ENCODE measurements at places on chromosomes 2 and 18.

GRCh38 chr18:3886575-3887322, 436.8 kb downstream of the TGIF1 start:
- DNase-seq = no peak

GRCh38 chr2:131085646-131086045, 7.6 kb downstream of the FAM168B start:
- no peak for DNase-seq

GRCh38 chr18:12694032-12694431, 8.5 kb downstream of the CEP76 start:
- DNase-seq = no peak

DNA sequence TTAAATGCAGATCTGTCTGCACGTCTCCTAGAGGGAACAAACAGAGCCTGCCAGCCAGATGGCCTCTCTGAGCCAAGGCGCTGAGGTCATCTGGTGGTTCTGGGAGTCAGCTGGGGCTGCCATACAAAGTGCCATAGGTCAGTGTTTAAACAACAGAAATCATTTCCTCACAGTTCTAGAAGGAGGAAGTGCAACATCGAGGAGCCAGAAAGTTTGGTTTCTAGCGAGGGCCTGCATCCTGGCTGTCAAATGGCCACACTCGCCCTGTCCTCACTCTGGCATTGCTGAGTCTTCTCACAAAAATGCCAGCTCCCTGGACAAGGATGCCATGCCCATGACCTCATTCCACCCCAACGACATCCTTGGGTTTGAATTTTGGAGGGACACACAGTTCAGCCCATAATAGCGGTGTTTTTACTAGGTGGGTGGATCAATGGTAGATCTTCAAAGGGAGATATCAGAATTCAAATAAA, 59.6 kb downstream of the MYT1L start:
- DNase-seq = no peak

GRCh38 chr2:220946552-220946951, 625.6 kb downstream of the EPHA4 start:
- DNase-seq = no peak

GRCh38 chr2:207763303-207763917, 6.3 kb downstream of the FZD5 start:
- DNase-seq = no peak

- DNase-seq = no peak
Measured at GRCh38 chr2:179528576-179529069, 264.0 kb upstream of the SESTD1 start.

DNA sequence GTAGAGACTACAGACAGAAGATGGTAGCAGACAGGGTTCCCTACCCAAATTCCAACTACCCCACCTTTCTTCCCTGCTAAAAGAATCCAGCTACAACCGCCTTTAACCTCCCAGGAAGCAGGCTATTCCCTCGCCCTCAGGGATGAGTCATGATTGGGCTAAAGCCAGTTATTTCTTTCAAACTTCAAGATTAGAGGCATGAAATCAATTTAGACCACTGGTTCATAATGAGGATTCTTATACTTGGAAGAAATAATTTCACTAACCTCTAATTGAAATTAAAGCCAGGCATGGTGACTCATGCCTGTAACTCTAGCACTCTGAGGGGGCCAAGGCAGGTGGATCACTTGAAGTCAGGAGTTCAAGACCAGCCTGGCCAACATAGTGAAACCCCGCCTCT, 20.0 kb downstream of the TRIP12 start:
- DNase-seq = no peak

GRCh38 chr2:71826826-71827523, 320.7 kb downstream of the CYP26B1 start:
- DNase-seq = no peak
